ENCODE measurements at places on chromosomes 16 and 17.

DNA sequence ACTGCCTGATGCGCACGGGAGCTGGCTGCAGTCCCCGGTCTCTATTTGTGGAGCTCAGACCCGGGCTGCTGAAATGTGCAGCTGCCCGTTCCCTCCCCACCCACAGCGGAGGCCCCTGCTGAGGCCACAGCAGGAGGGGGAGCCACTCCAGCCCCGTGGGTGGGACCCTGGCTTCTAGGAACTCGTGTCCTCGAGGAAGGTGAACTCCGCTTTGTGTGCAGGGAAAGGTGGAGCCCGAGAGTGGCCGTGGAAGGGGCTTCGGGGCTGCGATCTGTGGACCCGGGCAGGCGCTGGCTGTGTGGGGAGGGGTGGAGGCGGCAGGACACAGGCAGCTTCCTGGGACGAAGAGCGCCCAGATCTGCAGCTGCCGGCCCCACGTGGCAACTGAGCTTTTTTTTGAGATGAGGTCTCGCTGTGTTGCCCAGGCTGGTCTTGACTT is 2.9 kb downstream of the CCDC154 start:
- DNase-seq = no peak

- DNase-seq = no peak
Measured at GRCh38 chr16:67953641-67954375, 9.9 kb upstream of the LCAT start.

- DNase-seq = no peak
Measured at GRCh38 chr17:77838748-77839697, 119.5 kb upstream of the TNRC6C start.

DNA sequence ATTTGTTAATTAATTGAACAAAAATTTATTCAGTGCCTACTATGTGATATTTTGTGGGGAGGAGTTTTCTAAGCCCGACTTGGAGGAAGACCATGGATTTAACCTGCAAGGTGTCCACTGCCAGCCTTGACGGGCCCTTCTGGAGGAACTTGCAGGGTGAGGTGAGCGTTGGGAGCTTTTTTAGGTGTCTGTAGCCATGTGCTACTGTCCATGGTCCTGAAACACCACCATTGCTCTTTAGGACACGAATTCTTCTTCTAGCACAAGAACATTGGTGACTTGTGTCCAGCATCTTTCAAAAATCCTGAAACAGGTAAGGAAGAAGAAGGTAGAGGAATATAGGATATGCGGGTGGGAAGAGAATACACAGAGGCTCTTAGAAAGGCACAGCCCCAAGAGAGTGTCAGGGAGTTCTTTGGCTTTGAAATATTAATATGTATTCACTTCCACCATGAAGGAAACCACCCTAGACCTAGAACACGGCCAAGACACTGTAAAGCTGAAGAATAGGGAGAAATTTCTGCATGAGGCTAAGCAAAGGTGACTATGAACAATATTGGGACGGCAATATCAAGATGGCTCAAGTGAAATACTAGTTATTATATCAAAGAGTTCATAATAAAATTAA is 27.9 kb upstream of the OR4D1 start:
- DNase-seq = peak; percentile 79

- no peak for DNase-seq
Measured at GRCh38 chr16:85588562-85589503, 24.3 kb upstream of the GSE1 start.

DNA sequence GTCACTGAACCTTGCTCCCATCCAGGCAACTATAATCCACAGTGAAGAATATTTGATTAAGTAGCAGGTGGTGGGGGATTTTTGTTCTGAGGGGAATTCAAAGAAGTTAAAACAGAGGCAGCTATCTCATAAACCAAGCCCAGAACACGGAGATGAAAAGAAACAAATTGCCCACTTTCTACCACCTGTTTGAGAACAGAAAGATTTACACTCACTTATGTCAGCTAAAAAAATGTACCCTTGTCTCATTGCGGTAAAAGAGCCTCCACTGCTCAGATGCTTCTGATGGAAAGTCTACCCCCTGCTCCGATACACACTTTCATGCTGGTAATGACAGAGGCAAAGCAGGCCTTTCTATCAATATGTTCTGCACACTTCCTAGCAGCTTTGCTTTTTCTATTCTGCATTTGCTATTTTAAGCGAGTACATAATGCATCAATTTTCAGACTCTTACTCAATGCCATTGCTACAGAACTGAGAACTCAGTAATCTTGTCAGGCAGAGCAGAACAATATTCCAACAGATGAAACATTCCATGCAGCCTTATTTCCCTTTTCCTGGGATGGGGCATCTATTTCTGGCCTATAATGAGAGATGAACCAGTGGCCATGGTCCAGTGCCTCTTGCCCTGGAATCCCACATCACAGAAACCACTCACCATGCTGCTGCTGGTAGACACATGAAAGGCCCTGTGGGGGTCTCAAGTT is 29.0 kb downstream of the CDK5R1 start:
- DNase-seq = no peak

GRCh38 chr16:13426269-13426668 is 493.7 kb upstream of the ERCC4 start:
- peak; percentile 38 for DNase-seq

- no peak for DNase-seq
Measured at GRCh38 chr16:79062821-79063220, 537.7 kb downstream of the MAF start.

- peak; percentile 66 for DNase-seq
Measured at GRCh38 chr17:48543107-48543853, 1.6 kb downstream of the HOXB2 start.

DNA sequence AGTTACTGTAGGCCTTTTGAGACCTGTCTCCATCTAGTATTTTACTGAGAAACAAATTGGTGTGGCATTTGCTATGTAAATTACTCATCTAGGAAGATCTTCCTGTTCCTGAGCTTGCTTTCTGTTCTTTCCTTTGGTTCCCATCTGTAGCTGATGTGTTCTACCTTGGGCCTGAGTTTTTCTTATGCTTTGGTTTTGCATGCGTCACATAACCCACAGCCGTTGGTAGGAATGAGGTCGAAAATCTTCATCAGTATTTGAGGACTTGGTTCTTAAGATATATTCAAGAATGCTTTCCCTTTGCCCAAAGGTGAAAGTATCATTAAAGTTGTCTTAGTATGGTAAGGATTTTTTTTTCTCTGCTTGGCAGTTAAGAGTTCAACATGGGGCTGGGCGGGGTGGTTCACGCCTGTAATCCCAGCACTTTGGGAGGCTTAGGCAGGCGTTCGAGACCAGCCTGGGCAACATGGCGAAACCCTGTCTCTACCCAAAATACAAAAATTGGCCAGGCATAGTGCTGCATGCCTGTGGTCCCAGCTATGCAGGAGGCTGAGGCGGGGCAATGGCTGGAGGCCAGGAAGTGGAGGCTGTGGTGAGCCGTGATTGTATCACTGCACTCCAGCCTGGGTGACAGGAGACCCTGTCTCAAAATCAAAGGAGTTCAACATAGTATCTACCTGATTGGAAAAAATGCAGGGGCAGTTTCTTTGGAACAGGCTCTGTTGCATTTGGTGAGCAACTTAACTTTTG is 28.8 kb downstream of the IST1 start:
- no peak for DNase-seq

GRCh38 chr16:69311533-69312387 is 610 bp downstream of the VPS4A start:
- DNase-seq = peak; percentile 67

GRCh38 chr17:40331743-40332641 is 23.0 kb downstream of the RARA start:
- DNase-seq = peak; percentile 56

- DNase-seq = no peak
Measured at GRCh38 chr16:15552507-15552906, 90.4 kb downstream of the MARF1 start.

DNA sequence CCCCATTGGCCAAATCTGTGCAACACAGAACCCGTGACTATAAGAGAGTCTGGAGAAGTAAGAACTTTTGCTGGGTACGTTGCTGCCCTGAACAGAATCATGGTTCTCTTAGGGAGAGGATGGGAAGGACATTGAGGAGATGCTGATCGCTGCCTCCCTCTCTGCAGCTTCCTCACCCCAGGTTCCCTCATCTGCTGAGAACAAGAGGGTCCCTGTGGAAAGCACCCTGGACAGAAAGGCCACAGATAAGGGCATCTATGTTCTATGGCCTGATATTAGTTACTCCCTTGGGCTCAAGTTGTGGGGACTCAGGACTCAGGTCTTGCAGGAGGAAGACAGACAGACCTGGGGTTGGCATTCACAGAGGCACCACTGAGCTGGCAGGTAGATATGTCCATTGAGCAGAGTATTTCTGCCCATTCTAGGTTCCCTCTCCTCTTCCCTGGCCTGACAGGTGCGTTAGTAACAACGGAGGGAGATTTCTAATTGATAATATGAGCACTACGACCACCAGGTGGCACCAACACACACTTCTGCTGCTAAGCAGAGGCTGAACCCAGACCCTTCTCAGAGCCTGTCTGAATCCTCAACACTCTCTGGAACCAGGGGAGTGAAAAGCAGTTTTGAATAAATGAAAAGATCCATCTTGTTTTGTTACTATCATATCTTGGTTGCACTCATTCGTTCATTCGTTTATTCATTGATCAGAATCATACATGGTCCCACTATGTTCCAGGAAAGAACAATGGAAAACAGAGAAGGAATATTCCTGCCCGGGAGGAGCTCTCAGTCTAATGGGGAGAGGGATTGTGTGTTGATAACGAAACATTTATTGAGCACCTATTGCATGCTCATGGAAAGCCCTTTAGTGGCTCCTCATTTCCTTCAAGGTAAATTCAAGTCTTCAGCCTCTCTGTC is 56.4 kb downstream of the SLC6A2 start:
- peak; percentile 73 for DNase-seq

- DNase-seq = no peak
Measured at GRCh38 chr17:17762744-17763105, 74.1 kb downstream of the SREBF1 start.

- DNase-seq = no peak
Measured at GRCh38 chr16:76114681-76115080, 162.5 kb upstream of the CNTNAP4 start.

DNA sequence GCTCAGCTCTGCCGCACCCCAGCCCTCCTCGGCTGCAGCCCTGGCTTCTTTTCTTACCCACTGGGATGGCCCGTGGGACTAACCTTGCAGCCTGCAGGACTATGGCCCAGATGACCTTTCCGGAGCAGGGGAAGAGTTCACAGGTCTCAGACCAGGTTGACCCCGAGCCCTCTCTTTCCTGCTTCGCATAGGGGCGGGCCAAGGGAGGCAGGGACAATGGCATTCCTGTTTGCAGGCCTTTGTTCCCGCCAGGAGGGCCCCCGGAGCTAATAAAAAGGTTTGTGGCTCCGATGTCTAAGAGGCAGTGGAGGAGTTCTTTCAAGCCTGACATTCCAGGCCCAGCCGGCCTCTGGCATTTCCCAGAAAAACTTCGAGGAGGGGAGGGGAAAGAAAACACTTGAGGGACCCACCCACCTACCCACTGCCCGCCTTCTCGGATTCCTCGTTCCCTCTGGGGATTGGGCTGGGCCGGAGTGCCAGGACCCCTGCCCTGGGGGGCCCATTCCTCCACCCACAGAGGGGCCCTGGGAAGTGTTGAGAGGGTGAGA is 5.8 kb upstream of the SOCS3 start:
- peak; percentile 84 for DNase-seq

DNA sequence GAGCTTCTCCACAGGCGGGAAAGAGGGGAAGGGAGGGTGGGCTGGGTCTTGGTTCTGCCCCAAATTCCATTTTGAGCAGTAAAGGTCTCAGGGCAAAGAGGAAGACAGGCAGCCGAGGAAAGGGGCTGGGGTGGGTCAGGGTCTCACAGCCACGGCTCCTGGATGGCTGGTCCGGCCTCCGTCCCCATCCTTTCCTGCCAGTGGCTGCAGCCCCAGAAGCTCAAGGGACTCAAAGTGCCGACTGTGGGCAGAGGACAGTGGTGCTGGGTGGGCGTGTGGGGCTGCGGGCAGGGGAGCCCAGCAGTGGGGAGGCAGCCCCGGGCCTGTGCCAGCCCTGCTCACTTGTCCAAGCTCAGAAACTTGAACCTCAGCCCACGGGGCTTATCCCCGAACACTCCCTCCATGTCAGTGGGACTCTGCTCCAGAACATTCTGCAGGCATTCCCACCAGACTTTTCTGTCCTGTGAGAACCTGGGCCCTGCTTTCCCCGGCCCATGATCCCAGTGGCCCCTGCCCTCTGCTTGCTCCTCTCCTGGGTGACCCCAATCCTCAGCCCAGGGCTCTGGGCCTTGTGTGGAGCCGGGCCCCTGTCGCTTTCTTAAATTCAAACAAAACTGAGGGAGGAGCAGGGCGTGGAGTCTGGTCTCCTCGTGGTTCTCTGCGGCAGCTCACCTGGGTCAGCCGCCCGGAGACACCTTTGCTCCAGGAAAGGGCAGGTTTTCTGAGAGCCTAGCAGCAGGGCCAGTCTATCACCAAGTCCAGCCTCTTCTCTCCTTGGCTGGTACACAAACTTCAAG is 117.8 kb upstream of the METRNL start:
- no peak for DNase-seq

- DNase-seq = no peak
Measured at GRCh38 chr17:80799538-80800480, 191.8 kb upstream of the CHMP6 start.

DNA sequence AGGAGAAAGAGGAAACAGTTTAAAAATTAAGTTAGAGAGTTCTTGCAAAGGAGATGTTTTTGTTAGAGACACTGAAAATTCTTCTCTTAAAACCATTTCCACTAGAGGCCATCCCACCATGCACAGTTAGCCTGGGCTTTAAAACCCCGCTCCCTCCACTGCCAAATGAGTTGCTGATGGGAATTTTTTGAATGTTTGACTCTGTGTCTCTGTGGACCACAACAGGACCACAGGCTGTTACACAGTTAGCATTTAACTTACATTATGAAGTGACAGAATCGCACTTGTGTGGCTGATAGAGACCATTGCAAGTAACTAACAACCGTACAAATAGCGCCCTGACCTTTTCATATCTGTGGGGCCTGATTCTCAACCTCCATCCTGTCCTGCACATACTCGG is 74.7 kb upstream of the TBX2 start:
- DNase-seq = no peak

DNA sequence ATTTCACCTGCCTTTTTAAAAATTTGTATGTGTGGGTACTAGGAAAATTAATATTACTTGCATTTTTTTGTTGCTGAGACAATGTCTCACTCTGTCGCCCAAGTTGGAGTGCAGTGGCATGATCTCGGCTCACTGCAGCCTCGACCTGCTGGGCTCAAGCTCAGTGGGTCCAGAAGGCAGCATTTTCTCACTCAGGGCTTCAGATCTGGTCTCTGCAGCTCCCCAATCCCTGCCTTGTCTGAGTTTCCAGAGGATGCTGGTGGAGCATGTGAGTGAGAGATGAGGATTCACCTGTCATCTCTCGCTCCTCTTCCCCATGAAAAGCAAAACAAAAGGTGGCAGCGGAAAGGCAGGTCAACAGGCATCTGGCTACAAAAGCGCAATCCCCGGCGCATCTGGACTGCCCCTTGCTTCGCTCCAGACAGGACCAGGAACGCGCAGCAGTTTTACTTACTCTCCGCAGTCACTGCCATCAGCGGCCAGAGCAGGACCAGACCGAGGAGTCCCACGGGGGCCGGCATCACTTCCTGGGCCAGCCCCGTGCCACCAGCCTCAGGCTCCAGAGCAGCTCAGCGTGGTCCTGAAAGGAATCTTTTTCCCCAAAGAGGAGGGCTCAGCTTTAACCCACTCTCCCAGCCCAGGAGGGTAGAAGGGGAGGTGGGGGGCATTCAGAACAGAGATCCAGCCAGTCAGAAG is 59.9 kb downstream of the LITAF start:
- no peak for DNase-seq

All from iPS-NIHi11 (cell line).